ENCODE measurements at places on chromosomes 16 and 17. TPM values are rescaled to one million over a fixed set of nuclear protein-coding genes. Genes with fewer than 3 reads are reported as not detected.

DNA sequence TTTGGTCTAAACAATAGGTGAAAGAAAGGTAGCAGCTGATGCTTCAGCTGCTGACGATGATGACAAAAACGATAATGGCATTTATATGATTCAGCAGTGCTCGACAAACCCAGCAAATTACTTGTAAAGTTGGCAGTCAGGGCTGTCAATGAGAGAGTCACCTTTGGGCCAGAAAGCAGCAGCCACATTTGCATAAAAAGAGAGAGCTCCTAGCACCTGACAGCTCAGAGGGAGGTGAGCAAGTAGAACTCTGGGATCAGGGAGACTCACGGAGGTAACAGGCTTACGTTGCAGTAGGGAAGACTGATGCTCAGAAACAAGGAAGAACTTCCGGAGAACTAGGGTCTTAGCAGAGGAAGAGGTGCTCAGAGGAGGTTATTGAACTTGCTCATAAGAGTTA is 291.9 kb upstream of the ZFHX3 start:
- DNase-seq = no peak

DNA sequence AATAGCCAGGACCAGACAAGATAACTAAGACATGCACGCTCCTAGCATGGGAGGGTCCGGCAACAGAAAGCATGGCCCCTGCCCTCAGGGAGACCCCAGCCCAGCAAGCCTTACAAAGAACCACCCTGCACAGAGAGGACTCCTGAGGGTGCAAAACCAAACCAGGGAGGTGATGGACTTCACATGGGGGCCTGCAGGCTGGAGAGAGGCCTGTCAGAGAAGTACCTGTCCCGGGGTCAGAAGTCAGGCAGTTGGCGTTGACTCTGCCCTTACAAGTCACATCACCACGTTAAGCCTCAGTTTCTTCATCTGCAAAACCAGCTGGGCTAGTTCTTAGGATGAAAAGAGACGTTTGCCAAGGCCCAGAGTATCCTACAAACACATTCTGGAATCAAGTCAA is 4.7 kb downstream of the OTOP2 start:
- DNase-seq = no peak

DNA sequence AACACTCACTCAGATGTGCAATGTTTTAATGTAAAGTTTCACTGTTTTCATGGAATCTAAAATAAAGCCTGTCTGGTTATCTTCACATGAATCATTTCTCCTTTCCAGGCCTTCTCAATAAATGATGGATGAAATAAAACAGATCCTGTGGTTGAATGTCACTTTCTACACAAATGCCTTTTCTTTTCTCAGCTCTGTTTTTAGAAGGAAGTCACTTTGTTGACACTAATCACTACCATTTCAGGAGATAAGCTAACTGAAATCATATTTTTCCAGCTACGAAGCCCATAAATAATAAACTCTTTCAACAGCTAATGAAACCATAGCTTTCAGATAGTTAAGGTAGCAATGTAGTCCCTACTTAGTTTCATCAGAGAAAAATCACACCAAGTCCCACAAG is 17.9 kb downstream of the NME2 start:
- no peak for DNase-seq

The ANKS3 gene
- 18.2 TPM for total RNA-seq

- no peak for DNase-seq
Measured at GRCh38 chr16:85042167-85042526, 14.6 kb downstream of the KIAA0513 start.

- DNase-seq = no peak
Measured at GRCh38 chr17:73465953-73466230, 154.1 kb upstream of the CDC42EP4 start.

DNA sequence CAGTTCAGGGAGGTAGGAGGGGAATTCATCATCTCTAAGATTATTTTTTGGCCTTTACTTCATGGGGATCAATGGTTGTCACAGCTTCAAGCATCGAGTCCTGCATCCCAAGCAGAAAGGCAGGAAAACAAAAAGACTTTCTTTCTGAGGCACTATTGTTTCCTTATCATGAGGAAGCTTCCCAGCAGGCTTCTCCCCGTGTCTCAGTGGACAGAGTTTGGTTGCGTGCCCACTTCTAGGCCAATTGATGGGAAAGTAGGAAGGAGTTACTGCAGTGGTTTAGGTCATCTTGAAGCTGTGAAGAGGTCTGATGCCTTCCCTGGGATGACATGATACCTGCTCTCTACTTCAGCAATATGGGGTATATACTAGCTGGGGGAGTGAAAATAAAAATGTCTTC is 175.3 kb upstream of the CDH13 start:
- no peak for DNase-seq

DNA sequence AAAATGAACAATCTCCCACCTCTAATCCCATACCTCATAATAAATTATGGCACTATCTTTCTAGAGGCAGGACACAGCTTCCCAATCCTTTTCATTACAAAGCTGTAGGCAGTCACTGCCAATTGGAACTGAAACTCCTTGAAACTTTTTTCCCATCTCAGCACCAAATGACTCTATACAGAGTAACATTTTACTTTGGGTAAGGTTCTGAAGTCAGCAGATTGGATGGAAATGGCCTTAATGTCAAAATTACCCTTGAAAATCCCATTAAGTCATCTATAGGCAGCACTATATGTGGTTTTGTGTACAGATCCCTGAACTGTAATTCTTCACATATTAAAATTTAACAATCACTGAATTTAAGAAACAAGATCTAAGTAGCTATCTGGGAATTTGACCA is 30.3 kb upstream of the CORO6 start:
- no peak for DNase-seq

GRCh38 chr16:31618130-31618529 is 90.4 kb downstream of the AHSP start:
- no peak for DNase-seq

DNA sequence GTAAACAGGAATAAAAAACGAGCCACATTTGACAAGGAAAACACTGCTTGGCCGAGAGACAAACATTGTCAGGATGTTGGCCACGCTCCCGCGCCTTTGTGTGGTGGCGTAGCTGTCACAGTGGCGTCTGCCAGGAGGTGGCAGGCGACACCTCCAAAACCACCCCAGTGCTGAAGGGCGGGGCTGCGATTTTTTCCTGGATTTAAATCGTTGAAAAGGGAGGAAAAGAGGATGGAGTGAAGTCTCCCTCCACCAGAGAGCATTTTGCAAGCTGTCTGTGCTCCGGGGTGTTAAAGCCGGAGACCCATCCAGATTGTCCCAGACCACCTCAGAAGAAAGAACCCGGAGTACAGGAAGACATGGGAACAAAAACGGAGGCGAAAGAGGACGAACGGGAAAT is 12.7 kb downstream of the MRM3 start:
- peak; percentile 97 for DNase-seq

DNA sequence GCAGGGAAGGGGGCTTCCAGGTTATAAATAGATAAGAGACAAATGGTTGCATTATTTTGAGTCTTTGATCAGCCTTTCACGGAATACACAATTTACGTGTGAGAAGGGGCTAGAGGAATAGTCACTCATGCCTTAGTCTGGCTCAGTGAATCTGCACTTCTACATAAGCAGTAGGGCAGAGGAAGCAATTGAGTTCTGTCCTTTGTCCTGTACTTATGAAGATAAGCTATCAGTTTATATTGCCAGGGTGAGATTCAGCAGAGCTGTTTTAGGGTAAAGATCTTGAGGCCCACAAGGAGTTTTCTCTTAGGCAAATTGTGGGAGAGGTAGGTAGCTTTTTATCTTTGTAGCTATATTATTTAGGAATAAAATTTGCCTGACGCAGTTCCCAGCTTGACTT is 33.3 kb downstream of the TOM1L1 start:
- no peak for DNase-seq

The ACBD4 gene
- total RNA-seq = 11.5 TPM

DNA sequence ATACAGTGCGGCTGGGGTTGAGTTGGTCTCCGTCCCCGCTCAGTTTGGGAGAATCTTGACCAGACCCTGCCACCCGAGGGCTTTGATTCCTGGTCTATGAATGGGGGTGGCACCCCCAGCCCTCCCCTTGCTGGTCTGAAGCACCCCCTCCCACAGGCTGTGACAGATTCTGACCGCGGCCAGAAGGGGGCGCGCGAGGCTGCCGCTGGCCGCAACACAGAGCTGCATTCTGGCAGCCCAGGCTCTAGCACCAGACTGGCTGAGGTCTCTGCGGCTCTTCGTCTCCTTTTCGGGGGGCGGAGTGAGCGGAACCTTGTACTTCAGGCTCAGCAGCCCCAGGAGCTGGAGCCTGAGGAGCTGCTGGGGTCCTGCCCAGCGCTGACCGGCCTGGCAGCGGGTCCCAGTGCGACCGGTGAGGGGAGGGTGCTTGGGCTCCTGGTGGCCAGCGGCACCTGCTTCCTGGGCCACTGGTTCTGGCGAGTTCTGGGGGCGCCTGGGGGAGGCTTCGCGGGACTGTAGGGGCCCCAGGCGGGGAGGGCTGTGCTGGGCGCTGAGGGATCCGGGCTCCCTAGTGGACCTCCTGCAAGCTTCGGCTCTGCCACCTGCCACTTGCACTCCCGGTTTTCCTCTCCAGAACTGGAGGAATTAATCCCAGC is 1011.6 kb downstream of the KCNJ18 start:
- no peak for DNase-seq

DNA sequence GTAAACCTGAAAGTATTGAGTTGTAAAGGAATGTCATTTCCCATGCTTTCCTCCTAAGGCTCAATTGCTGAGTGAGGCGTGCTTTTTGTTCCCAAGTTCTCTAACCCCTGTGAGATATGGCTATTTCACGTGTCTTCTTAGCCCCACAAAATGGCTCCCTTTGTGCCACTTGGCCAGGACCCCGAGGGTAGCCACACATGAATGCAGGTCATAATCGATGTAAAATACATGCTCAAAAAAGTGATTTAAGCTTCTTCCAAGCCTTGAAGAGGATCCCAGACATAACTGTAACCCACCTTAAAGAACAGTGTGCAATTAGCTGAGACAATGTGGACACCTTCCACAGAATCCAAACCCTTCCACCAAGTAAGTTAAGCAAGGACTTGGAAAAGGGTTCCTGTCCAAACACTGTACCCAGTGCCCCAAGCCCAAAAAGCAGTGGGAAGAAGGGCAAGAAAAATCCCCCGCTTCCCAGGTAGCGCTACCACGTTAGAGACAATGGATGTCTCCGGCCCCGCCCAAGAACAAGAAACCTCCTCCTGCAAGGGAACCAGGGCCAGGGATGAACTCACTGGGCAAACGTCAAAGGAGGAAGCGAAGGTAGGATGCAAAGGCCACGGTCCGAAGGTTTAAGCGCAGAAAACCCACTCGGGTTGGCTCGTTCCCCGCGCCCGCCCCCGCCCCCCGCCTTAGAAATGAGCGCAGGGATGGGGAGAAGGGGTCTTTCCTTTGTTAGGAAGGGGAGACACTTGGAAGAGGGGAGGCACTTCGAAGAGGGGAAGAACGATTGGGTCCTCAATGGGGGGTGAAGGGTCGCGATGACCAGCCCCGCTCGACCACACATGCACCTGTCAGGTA is 1.2 kb downstream of the JPT1 start:
- DNase-seq = peak; percentile 24

DNA sequence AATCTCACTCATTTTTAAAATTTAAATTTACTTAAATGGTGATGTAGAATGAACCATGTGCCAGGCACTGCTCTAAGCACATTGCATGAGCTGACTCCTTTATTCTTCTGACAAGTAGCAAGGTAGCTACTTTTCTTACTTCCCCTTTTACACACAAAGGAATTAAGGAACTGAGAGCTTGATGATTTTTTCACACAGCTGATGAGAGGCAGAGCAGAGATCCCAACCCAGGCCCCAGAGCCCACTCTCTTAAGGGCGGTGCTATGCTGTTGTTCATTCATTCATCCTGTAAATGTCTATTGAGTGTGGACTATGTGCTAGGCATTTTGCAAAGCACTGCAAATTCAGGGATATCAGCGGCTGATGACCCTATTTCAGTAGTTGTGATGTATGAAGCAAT is 17.9 kb downstream of the SEC14L5 start:
- DNase-seq = no peak
